OCI-LY7 (cell line): ENCODE measurements at places on chromosomes 16 and 17.

- peak; percentile 80 for DNase-seq
These were observed 4.7 kb upstream of the IGSF6 start for GRCh38 chr16:21656795-21657768.

- DNase-seq = no peak
These were observed 6.0 kb downstream of the OSGIN1 start for GRCh38 chr16:83958846-83959565.

DNA sequence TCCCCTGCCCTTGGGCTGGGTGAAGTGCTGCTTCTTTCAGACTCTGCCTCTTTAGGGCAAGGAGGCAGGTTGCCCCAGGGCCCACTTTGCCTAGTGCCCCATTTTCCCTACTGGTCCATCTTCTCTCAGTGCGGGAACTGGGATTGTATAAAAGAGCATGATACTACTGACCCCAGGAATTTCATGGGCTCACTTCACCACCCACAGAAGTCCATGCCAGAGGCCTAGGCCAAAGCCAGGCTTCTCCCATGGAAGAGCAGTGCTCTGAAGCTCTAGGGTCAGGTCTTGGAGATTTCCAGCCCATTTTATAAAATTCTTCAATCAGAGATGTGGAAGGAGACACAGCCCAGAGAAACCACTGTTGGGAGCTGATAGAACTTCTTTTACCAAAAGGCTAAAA lies 5.7 kb downstream of the CACNG1 start:
- DNase-seq = no peak

- DNase-seq = no peak
These were observed 13.9 kb upstream of the CAPNS2 start for GRCh38 chr16:55552621-55553020.

- no peak for DNase-seq
These were observed 81.6 kb upstream of the LGALS9 start for GRCh38 chr17:27549251-27549893.

DNA sequence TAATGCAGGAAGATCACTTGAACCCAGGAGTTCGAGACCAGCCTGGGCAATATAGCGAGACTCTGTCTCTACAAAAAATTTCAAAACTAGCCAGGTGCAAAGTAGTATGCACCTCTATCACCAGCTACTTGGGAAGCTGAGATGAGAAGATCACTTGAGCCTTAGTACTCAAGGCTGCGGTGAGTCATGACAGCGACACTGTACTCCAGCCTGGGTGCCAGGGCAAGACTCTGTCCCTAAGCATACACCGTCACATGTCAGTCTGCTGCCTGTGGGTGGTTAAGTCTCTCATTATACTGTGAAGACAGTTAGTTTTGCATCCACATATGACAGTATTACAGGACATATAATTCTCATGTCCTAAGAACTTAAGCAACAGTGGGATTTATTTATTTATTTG lies 21.8 kb downstream of the NMRAL1 start:
- DNase-seq = no peak

GRCh38 chr16:20510323-20510722 lies 59.0 kb downstream of the ACSM2A start:
- no peak for DNase-seq

- DNase-seq = no peak
These were observed 47.0 kb downstream of the HSD17B2 start for GRCh38 chr16:82082097-82082496.

- DNase-seq = no peak
These were observed 265.1 kb downstream of the CDH13 start for GRCh38 chr16:82891918-82892317.

- no peak for DNase-seq
These were observed 191.4 kb upstream of the CDH5 start for GRCh38 chr16:66175058-66175457.

DNA sequence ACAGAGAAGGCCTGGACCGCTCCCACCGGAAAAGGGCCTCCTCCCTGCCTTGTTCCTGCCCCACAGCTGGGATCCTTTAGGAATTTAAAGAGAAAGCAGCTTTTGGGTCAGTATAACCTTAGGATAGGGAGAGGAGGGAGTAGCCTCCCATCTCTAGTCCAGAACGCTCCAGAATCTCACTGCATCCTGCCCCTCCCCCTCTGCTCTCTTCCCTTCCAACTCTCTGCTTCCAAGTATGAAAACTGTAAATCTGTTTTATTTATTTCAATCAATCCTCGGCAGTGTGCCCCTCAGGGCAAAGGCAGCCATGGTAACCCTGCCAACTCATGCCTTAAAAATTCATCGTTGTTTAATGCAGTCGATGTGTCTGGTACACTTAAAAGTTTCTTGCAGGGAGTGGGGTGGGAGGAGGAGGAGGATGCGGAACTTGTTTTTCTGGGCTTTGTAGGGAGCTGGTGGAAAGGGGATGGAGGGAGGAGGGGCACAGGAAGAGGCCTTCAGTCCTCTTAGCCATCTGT lies 21.2 kb upstream of the MTSS2 start:
- DNase-seq = no peak

GRCh38 chr17:17609121-17609520 lies 17.6 kb upstream of the PEMT start:
- peak; percentile 47 for DNase-seq

DNA sequence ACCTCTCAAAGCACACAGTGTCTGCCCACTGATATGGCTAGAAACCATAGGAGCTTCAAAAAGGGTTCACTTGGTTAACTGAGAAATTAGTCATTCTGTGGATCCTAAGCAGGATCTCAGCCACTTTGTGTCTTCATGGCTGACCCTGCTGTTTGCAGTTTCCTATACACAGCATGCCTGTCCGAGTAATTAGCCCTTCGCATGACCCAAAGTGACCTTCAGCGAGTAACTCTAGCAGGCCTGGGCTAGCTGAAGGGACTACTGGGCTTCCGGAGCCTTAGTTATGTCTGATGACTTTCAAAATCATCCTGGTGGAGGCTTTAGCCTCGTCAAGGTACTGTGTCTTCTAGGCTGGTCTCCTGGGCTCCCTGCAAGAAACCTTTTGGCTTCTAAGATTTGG lies 28.9 kb upstream of the FBXW10B start:
- DNase-seq = no peak

DNA sequence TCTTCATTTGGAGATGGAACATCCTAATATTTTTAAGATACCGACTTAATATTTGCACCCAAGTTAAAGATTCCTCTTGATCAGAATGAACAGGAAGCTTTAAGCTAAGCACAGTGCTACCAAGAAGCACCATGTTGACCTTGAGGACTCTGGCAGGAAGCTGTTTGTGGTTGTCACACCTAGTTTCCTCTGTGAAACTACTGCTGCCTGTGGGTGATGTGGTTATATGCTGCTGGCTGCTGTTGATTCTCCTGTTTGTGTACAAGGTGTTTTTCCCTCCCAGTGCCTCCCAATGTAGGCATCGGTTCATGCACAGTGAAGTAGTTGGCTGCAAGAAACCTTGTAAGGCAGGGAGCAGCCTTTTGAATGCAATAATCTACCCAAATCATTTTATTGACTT lies 23.4 kb downstream of the RBL2 start:
- DNase-seq = peak; percentile 89

DNA sequence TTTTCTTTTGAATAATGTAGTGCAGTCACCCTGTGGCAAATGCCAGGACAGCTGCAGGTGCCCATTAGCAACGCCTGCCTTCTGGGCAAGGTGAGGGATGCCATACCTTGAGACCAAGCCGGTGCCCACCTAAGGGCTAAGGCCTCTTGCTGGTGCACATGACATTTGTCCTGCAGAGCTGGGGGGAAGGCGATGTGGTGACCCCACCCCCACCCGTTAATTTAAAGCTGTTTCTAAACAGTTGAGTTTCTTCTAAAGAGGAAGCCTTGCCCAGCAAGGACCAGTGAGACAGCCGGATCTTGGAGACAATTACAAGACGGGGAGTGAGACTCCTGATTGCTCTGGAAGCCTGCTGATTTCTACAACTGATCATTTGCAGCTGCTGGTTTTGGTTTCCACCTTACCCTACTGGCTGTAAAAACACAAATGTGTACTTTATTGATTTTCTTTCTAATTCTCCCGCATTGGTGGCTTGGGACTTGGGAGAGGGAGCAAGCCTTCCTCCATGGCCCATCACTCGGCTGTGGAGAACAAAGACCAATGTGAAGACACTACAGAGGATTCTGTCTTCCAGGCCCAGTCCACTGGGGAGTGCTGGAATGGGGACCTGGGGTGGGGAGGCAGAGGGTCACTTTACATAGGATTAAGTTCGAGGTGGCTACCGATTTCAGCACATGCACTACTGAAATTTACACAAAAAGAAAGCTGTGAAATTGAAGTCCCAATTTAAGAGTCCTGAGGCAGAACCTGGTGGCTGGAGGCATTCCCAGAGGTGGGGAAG lies 2.7 kb downstream of the CDK5R1 start:
- no peak for DNase-seq

DNA sequence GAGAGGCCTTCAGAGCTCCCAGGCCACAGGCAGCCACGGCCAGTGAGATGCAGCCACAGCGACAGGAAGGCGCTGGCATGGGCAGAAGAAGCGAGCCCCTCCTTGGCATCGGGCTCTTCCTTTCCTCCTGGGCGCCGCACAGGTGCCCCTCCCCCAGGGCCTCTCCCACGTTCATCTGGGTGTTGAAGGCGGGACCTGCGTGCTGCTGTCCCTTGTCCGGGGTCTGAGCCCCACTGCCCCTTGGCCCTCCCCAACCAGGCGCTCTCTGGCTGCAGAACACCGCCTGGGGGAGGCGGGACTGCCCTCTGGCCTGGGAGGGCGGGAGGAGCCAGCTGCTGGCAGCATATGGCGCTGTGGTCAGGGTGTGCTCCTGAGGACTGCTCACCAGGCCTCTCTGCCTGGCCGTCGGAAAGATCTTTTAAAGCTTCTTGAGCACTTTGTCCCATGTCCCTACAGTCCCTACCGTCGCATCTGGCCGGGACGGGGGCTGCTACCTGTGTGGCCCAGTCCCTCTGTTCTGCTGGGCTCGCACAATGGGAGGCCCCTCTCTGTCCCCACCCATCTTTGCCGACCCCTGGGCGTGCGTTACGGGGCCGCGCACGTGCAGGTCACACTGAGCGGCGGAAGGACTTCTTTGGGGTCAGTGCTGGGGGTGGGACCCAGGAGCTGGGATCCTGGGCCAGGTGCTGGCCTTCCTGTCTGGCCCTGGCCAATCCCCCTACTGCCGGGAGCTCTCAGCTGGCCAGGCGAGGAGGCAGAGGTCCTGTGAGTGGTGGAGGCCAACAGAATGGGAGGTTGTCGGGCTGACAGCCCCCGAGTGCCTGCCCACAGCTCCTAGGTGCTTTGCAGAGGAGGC lies 1.7 kb downstream of the SLC25A10 start:
- no peak for DNase-seq

GRCh38 chr16:75247249-75247648 lies 4.2 kb downstream of the BCAR1 start:
- no peak for DNase-seq

- no peak for DNase-seq
These were observed 195.6 kb downstream of the UTP18 start for GRCh38 chr17:51455931-51456330.

DNA sequence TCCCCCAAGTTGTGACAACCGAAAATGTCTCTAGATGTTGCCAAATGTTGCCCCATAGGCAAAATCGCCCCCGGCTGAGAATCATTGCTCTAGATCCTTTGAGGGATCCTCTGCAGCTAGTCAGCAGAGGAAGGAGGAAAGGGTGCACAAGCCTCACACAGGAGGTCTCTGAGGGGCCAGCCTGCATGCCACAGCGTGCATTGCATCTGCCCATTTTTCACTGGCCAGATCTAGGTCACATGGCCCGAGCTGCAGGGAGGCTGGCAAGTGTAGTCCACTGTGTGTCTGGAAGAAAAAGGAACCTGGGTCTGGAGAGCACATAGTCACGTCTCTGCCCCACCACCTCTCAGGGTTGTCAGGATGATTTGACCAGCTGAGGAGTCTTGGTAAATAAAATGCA lies 138.2 kb downstream of the CCT6B start:
- DNase-seq = no peak

- no peak for DNase-seq
These were observed 150.6 kb downstream of the MAF start for GRCh38 chr16:79449900-79450299.

DNA sequence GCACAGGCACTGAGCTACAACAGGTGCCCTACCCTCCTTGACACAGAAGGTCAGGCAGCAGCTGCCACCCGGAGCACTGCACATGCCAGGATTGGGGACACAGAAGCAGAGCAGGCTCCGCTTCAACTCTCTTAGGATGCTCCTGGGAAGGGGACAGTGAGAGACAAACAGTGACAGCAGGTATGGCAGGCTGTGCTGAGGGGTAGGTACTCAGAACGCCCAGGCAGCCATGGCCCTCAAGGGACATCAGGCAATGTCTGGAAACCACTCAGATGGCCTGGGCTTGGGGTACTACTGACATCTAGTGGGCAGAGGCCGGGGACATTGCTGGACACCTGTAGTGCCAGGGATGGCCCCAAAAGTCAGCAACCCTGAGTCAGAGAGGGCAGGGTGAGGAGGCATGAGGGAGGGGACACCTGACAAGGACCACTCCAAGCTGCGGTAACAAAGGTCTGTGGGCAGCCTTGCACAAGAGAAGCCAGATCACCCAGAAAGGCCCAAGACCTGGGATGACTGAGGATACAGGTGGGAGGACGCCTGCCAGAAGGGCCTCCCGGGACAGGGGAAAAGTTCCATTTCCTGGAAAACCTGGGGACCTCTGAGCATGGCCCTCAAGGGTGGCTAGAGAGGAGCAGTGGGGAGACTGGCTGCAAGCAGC lies 21.2 kb downstream of the PEMT start:
- no peak for DNase-seq

GRCh38 chr17:9672266-9672665 lies 26.9 kb downstream of the USP43 start:
- DNase-seq = no peak

GRCh38 chr17:11511696-11512095 lies 86.6 kb upstream of the DNAH9 start:
- no peak for DNase-seq

DNA sequence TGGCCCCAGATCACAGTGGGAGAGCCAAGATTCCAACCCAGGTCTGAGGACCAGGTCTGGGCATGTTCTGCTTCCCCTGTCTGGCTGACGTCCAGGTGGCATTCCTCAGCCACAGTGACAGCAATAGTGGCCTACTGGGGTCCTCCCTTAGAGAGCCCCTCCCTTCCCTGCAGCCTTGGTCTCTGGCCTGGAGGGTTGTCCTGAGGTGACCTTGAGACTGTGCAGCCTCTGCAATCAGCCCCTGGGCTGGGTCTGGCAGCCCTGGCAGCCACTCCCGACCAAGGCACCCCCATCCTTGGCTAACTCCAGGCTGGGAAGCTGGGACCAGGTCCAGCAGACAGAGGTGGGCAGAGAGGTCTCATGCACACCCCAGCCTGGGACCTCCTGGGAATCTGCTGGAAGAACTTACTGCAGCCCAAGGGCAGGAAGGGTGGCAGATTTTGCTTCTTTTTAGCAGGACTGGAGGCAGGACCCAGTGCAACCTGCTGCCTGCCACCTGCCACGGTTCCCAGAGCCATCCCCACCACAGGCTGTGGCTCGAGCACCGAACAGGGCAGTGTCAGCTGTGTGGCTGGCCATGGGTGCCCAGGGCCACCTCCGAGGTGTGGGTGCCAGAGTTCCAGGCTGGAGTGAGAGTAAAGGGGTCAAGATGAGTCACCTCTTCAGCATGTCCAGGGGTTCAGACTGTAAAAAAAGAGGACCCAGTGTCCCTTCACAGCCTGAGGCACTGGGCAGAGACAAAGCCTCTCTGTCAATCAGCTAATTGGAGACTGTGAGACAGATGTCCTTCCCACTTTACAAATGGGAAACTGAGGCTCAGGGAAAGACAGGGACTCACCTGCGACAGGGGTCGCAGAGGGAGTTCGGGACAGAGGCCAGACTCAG lies 12.6 kb downstream of the GRB7 start:
- DNase-seq = no peak
